B cell (primary cell): ENCODE measurements at places on chromosomes 3 and 15. TPM values are rescaled to one million over a fixed set of nuclear protein-coding genes. Genes with fewer than 3 reads are reported as not detected.

The TERB2 gene
- polyA plus RNA-seq: not detected in 2 replicates

The CYP8B1 gene
- not detected in 2 replicates for polyA plus RNA-seq

The GPR156 gene
- 0.03 TPM in 1 of 2 replicates, not detected in the other for polyA plus RNA-seq

The KCNMB2 gene
- not detected in 2 replicates for polyA plus RNA-seq

The APOD gene
- polyA plus RNA-seq: not detected in 2 replicates

The RPS17 gene
- 5,164 and 5,877 TPM in 2 replicates for polyA plus RNA-seq

The SNX22 gene
- polyA plus RNA-seq: 196 and 305 TPM in 2 replicates

The CASR gene
- not detected in 2 replicates for polyA plus RNA-seq

The SCAANT1 gene
- not detected in 2 replicates for polyA plus RNA-seq

The ATP8B4 gene
- polyA plus RNA-seq: 0.19 TPM in 1 of 2 replicates, not detected in the other

The COLQ gene
- polyA plus RNA-seq: 2.5 TPM in 2 replicates

The ECE2 gene
- not detected in 2 replicates for polyA plus RNA-seq

The CMC1 gene
- 6.6 and 6.7 TPM in 2 replicates for polyA plus RNA-seq

The GOLGA8S gene
- 0.04 TPM in 2 replicates for polyA plus RNA-seq

The MST1R gene
- 0.92 and 1.7 TPM in 2 replicates for polyA plus RNA-seq

The CAMK2N2 gene
- polyA plus RNA-seq: not detected in 2 replicates

The CPNE9 gene
- polyA plus RNA-seq: 0.20 and 0.30 TPM in 2 replicates

The PPP4R2 gene
- polyA plus RNA-seq: 9.8 and 16.8 TPM in 2 replicates

The ACP3 gene
- 0.19 and 0.36 TPM in 2 replicates for polyA plus RNA-seq

The DPPA2 gene
- 0.12 TPM in 1 of 2 replicates, not detected in the other for polyA plus RNA-seq

The SMAD6 gene
- polyA plus RNA-seq: 0.03 TPM in 2 replicates

The ZIC1 gene
- not detected in 2 replicates for polyA plus RNA-seq

The IL17RE gene
- 0.37 and 0.48 TPM in 2 replicates for polyA plus RNA-seq

The CNBP gene
- 167 and 192 TPM in 2 replicates for polyA plus RNA-seq

The CCR9 gene
- polyA plus RNA-seq: 1.0 and 1.1 TPM in 2 replicates

The TRH gene
- polyA plus RNA-seq: not detected in 2 replicates

The CILP gene
- 0.63 and 0.94 TPM in 2 replicates for polyA plus RNA-seq

The EPHA3 gene
- polyA plus RNA-seq: 0.01 TPM in 1 of 2 replicates, not detected in the other

The C3orf33 gene
- 0.88 and 1.1 TPM in 2 replicates for polyA plus RNA-seq

The SYNM gene
- 0.04 and 0.06 TPM in 2 replicates for polyA plus RNA-seq

The ABCC5 gene
- polyA plus RNA-seq: 13.4 and 16.9 TPM in 2 replicates

The C3orf18 gene
- 12.1 and 15.4 TPM in 2 replicates for polyA plus RNA-seq

The C2CD4A gene
- not detected in 2 replicates for polyA plus RNA-seq

The SLC12A8 gene
- 0.61 and 1.1 TPM in 2 replicates for polyA plus RNA-seq

The ARL14 gene
- 0.10 and 0.43 TPM in 2 replicates for polyA plus RNA-seq

The GOLGA8H gene
- polyA plus RNA-seq: 0.15 and 0.85 TPM in 2 replicates
